ENCODE measurements at places on chromosomes 12 and 14. TPM values are rescaled to one million over a fixed set of nuclear protein-coding genes. Genes with fewer than 3 reads are reported as not detected.

- DNase-seq: no peak
These were observed 4.1 kb downstream of the C12orf75 start for GRCh38 chr12:105334582-105334981.

DNA sequence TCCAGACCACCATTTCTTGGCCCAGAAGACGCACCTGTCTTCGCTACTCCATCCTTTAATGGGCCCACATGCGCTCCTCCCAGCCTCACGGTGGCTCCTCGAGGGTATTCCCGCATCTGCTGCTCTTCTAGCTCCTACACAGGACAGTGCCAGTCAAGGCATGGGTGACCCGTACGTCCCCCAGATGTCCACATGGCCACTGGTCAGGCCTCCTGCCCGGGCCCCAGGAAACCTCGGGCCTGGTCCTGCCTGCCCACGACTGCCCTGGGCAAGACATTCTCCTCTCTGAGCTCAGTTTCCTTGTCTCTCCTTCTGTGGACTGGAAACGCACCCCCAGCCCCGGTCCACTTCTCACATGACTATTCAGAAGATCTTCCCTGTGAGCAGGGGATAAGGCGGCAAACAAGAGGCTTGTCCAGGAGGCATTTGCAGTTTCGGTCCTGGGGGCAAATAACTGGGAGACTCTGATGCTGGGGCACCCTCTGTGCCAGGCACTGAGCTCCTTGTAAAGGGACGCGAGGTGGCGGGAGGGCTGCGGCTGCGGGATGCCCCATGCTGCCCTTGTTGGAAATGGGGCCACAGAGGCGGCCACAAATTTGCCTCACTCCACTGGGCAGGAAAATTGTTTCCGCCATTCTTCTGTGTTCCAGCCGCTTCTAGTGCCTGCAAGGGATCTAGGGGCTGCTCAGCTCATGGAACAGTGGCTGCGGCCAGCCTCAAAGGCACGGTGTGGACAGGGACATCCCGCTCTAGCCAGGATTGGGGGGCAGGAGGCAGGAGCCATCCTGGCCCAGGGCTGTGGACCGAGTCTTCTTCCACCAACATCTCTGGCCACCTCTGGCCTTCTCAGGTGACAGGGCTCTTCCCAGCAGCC lies 6.8 kb upstream of the BEGAIN start:
- no peak for DNase-seq

DNA sequence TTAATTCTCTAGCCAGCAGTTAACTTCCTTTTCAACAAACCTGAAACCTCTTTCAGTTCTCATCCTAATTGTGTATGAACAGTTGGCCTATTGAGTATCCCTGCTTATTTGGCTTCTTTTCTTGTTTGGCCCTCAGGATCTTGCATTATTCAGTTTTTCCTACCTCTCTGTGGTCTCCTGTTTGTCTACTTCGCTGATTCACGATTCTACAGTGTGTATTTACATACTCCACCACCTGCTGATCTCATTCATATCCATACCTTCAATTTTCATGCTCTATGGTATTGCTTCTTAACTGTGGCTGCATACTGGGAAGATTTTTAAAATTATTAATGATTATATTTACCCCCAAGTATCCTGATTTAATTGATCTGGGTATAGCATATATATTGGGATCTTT lies 56.4 kb downstream of the RASSF9 start:
- DNase-seq: no peak

DNA sequence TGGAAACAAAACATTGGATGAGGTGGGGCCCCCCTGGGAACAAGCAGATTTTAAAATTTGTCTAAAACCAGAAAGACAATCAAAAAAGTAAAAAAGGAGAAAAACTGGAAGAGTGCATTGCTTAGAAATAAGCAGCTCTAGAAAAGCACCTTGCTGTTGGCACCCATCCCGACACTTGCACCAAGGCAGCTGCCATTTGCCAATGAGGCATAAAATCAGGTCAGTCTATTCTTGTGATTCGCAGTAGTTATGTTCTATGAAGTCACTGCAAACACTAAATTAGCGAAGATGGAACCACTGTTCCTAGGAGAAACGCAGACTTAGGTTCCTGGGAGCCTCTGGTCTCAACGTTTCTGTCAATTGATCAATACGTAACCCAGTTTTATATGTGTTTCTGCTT lies 16.2 kb downstream of the VPS33A start:
- DNase-seq: no peak

PLA2G1B gene
- total RNA-seq: not detected

- DNase-seq: no peak
These were observed 189.5 kb upstream of the NTF3 start for GRCh38 chr12:5242440-5242839.

DNA sequence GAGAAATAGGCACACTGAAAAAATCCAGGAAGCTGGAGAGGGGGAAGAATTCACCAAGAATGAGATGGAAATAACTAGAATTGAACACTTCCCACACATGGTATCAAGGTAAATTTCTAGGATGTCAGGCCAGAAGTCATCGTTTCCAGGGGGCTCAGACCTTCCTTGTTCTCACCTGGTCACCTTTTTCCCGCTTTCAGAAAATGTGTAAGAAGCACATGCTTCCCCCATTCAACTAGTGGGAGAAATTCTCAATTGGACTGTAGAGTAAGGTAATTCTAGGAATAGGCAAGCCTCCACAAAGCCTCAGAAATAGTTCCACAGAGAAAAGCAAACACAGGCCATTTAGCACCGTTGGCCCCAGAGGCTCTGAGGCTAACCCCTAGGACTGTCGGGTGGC lies 2.8 kb upstream of the PTMS start:
- no peak for DNase-seq

DNA sequence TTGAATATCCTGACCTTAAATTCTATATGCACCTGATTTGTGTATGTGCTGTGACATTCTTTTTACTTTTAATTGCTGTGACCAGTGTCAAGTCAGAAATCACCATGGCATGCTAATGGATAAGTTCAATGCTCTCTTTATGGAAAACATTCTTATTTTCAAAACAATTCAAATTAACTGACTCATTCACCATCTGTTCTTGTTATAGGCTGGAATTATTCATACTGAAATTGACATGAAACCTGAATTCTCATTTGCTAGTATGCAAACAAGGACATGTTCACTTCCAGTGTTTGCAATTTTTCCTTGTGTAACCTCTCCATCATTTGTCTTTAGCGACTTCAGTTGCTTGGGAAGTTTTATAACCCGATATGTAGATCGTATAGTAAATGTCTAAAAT lies at the start of gene TAS2R30:
TAS2R30 (minus strand) TSS at position 340 of the 400 bp plus-strand sequence. CDS start 400 bp downstream, outside the sequence.
- no peak for DNase-seq

- DNase-seq: no peak
These were observed 2.8 kb upstream of the KRT75 start for GRCh38 chr12:52436828-52437474.

- DNase-seq: no peak
These were observed 898 bp downstream of the SDSL start for GRCh38 chr12:113422886-113423669.

GDF3 gene
- not detected for total RNA-seq

- no peak for DNase-seq
These were observed 267.6 kb downstream of the IPO8 start for GRCh38 chr12:30428098-30428497.

GRCh38 chr14:65277580-65278270 lies 134.8 kb upstream of the FUT8 start:
- no peak for DNase-seq

- DNase-seq: no peak
These were observed 363.8 kb downstream of the FUT8 start for GRCh38 chr14:65776193-65776852.

GRCh38 chr14:75497191-75497590 lies 25.1 kb upstream of the BATF start:
- DNase-seq: no peak

GRCh38 chr12:92562063-92562734 lies 140.6 kb upstream of the PLEKHG7 start:
- no peak for DNase-seq

DNA sequence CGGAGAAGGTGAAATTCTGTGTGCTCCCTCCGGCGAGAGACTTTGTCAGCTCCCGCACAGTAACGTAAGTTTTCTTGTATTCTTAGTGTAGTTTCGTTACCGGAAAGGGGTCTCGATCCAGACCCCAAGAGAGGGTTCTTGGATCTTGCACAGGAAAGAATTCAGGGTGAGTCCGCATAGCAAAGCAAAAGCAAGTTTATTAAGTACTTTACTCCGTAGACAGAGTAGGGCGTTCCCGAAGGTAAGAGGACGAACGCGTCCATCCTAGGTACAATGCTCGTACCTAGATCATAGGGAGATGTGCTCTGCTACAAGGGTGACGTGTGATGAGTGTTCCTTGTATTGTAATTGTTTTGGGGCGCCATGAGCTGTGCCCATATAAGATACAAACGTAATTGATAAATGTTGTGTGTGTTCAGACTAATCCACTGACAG lies 293 bp downstream of the IFI27L1 start:
- DNase-seq: no peak

DNA sequence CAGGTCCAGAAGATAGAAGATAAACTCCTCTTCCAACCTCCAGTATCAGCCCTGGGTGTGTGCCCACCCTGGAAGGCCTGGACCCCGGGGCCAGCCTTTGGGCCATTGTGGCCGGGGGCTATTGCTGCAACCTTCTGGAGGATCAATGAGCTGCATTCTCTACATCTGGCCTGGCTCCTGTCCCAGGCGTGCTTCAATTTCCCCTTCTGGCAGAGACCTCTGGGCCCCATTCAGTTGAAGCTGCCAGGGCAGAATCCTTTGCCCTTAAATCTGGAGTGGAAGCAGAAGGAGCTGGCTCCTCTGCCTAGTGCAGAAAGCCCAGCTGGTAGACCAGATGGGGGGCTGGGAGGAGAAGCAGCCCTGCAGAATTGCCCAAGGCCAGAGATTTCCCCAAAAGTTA lies 10.0 kb downstream of the NYNRIN start:
- no peak for DNase-seq

GRCh38 chr14:31682768-31683167 lies 121.6 kb downstream of the NUBPL start:
- no peak for DNase-seq

DNA sequence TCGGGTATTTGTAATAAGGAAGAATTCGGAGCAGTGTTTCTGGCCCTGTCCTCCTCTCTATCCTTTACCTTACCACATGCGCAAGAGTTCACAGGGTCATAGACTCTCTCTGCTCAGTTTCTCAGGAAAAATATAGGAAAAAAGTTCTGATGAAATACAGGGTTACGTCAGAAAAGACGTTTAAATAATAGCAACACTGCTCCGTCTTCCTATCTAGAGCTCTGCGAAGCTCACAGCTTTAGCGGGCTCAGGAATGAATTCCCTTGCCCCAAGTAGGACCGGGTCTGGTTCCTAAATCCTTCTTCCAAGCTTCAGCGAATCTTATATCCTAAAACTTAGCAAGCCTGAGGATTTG lies 365 bp downstream of the CCDC59 start:
- DNase-seq: no peak

GRCh38 chr12:48189331-48190125 lies 6.1 kb downstream of the CCDC184 start:
- DNase-seq: peak; percentile 68

DNA sequence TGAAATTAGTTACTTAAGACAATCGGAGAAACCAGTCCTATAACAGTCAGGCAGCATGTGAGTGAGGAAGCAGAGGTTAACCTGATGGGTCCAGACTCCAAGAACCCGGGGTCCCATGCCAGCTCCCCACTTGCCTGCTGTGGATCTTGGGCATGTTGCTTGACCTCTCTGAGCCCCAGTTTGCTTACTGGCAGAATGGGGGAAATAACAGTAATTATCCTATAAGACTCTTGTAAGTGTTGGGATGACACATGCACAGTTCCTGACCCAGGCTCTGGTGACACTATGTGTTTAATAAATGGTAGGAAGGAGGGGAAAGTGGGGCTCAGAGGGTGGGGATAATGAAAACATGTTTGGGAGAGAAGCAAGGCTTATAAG lies 56.8 kb downstream of the RPH3A start:
- no peak for DNase-seq

DNA sequence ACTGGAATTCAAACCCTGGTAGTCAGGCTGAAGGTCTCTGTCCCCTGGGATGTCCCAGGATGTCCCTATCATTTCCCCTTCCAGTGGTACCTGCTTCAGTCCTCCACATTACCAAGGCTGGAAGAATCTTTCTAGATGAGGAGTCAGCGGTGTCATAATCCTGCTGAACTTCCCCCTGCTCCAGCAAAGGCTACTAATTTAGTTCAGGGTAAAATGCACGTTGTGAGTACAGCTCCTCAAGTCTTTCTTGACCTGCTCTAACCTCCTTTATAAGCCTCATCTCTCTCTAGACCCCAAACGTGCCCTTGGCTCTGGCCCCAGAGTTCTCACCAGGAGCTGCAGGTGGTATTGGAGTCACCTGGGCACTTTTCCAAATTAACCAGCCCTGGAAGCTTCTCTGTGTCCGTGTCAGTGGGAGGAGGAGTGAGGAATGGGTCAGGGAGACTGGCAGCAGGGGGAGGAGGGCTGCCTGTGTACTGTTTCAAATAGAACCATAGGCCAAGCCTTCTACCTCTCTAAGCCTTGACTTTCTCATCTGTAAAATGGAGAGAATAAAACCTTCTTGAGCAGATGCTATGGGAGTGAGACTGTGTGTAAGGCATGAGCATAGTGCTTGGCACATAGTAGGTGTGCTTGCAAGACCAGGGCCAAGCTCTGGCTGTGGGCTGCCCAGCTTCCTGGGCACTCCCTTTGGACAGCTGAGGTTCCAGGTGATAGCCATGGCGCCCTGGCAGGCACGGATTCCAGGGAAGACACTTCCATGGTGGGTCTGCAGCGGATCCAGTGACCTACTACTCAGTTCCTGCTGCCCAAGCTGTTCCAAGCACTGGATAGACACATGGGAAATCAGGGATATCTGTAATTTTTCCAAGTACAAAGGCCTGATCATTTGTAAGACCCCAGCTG lies 24.5 kb downstream of the ASB2 start:
- DNase-seq: no peak

MYF6 gene
- not detected for total RNA-seq

VRTN gene
- not detected for total RNA-seq

- DNase-seq: no peak
These were observed 17.7 kb downstream of the SLC25A29 start for GRCh38 chr14:100288382-100289185.

- no peak for DNase-seq
These were observed 30.5 kb downstream of the PPP2R5C start for GRCh38 chr14:101791919-101792572.

DLK1 gene
- not detected for total RNA-seq

P2RX2 gene
- not detected for total RNA-seq

GRCh38 chr12:53223389-53224060 lies 8.5 kb downstream of the RARG start:
- DNase-seq: no peak

DNA sequence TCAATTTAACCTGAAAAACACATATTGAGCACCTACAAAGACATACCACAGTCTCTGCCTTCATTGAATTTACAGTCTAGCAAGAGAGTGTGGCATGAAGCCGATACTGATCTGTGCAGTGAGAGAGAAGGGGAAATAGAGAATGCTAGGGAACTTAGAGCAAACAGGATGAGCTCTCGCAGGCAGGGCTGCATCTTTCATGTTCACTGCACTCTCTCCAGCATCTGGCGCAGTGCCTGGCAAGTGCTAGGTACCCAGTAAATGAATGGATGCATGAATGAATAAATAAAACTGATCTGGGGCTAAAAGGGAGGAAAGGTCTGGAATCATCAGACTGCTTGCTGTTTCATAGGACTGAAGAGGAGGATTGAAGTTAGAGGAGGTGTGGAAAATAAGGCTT lies 256.5 kb upstream of the NPAS3 start:
- peak; percentile 4 for DNase-seq

- no peak for DNase-seq
These were observed 289.8 kb downstream of the DPF3 start for GRCh38 chr14:72604133-72604532.

Data from CD4-positive, CD25-positive, alpha-beta regulatory T cell (primary cell).